ENCODE measurements at places on chromosomes 11 and 22.
A peak's percentile ranks its signal among the peaks of the same experiment; 100 is the strongest.

GRCh38 chr11:133064152-133064877, 468.0 kb downstream of the OPCML start:
- no peak for DNase-seq

- DNase-seq, result peak; percentile 14
Measured at GRCh38 chr11:131895865-131896264, 525.5 kb downstream of the NTM start.

DNA sequence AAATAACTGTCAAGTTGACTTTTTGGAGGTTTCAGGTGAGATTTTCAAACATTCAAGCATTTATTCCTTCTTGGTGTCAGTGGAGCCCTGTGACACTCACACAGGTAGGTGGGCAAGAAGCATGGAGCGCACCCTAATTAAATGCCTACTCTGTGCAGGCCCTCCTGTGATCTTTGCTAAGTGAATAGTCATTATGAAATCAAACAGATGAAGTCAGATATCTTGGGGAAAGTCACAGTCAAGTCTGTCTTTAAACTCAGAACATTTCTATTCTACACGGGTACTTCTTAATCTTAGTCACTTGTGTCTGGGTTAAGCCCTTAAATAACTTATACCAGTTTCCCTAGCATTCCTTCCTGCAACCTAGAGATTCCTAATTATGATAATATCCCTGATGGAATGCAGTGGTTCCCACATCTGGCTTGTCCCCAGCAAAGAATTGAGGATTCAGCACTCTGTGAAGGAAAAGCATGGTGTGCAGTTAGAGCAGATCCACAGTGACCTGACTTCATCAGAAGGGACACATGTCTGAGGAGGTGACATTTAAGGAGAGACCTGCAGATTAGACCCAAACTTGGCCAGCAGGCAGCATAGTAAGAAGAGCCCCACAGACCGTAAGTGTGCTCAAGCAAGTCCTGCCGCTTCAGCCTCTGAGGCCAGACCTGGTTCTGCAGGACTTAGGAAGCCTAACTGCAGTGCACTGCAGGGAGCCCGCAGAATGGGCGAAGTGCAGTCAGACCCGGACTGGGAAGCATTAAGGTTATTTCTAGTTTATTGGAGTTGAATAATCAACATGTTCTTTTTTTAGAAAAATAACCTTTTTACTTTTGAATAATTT, 85.3 kb upstream of the GAL start:
- DNase-seq, result no peak

DNA sequence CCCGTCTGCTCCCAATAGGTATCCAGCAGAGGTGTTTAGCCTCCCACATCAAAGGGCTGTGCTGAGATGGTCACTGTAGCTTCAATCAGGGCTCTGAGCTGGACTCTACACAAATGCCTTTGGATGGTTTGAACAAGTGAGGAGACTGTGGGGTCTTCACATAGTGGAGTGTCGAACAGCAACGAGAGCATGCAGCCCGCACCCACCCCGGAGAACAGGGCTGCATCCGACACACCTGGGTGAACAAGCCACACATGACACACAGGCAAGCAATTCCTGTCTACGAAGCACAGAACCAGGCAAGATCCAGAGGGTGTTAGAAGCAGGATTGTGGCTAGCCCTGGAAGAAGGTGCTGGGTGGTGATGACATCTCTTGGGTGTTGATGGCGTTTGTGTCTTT, 58.0 kb upstream of the FGF3 start:
- DNase-seq, result no peak

DNA sequence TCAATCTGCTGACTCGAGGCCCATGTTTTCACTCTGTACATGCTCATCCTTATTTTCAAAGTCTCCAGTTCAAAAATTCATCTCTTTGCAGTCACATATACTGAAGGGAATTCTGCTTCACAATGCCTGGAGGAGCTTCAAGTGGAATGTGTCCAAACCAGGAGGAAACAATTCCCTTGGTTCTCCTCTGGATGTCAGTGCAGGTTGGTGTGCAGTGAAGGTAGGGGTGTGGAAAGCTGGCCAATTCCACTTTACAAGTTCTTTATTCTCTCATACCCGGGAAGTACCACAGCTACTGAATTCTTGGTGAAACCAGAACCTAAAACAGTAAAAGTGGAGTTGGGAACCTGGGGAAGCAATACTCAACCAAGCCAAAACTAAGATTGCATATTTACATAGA, 57.3 kb downstream of the BDNF start:
- DNase-seq, result no peak

- DNase-seq, result no peak
Measured at GRCh38 chr11:120499088-120499487, 12.5 kb upstream of the GRIK4 start.

GRCh38 chr22:28759861-28760560, 12.5 kb upstream of the CCDC117 start:
- no peak for DNase-seq

- no peak for DNase-seq
Measured at GRCh38 chr22:41470886-41471285, 2.0 kb downstream of the ACO2 start.

DNA sequence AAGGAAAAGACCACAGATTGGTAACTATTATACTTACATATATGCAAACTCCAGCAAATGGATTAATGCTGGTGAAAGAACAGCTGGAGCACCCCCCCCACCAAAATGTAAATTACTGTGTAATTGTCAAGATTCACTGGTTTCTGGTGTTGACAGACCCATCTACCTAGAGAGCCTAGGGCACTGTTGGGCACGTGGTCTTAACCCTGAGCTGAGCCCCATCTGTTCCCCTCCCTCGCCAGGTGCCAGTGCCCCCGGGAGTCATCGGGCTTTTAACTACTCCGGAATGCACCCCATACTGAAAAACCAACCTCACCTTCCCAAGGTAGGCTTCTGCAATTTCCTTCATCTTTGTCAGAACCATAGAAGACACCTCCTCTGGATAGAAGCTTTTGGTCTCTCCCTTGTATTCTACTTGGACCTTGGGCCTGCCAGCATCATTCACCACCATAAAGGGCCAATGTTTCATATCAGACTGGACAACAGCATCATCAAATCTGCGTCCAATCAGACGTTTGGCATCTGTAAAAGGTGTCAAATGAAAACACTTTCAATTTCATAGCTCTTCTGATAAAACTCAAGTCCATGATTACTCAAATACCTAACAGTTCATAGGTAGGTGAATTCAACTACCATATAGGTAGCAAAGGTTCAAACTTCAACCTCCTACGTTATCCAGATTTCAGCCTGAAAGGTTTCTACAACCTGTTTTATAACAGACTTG, 1.5 kb downstream of the HSPA8 start:
- DNase-seq, result no peak

- DNase-seq, result no peak
Measured at GRCh38 chr11:41784513-41785335, 325.3 kb upstream of the LRRC4C start.

DNA sequence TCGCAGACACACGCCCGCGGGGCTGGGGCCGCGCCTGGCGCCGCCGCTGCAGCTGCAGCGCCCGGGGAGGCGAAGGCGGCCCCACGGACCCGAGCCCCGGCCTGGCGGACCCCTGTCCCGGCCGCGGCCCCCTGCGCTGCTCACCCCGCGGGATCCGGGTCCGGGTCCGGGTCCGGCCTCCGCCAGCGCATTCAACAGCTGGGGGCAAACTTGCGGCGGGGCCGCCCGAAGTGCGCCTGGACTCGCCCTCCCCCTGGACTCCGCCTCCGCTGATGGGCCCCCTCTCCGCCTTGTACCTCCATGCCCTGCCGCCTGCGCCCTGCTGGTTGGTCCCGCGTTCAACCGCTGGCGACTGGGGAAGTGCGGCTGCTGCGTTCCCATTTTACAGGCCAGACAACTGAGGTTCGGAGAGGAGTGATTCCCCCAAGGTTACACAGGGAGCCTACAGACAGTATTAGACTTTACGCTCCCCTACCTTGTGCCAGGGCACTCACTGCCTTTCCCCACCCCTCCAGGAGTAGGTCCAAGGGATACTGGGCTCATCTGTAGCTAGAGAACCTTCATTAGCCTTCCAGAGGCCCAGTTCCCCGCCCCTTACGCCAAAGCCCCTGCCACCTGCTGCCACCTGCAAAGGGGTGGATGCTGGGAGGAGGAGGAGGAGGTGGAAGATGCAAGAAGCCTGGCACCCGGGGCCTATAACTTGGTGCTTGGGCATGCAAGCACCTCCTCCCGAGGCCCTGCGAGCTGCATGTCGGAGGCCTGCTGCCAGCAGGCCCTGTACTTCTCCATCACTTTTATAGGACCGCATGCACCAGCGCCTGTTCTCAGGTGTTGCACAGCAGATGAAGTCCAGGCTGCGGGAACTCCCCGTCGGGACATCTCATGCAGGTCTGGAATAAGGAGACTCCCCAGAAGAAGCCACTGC, 694 bp upstream of the ELFN2 start:
- DNase-seq, result no peak

DNA sequence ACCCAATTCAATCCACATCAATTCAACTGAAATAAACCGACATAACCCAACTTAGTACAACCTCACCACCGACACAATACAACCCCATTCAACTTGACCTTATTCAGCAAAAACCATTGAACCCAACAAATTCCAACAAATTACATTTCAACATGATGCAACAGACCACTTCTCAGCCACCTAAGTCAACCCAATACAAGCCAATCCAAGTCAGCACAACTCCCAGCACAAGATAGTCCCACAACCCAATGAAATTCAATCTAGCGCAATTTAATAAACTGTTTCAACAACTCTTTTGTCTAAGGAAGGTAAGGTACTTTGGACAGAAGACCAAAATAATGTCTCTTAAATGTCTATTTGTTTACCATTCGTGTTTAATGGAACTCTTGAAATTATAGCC, 226.0 kb downstream of the MIAT start:
- no peak for DNase-seq

GRCh38 chr11:86889001-86889341, 66.2 kb downstream of the FZD4 start:
- no peak for DNase-seq

DNA sequence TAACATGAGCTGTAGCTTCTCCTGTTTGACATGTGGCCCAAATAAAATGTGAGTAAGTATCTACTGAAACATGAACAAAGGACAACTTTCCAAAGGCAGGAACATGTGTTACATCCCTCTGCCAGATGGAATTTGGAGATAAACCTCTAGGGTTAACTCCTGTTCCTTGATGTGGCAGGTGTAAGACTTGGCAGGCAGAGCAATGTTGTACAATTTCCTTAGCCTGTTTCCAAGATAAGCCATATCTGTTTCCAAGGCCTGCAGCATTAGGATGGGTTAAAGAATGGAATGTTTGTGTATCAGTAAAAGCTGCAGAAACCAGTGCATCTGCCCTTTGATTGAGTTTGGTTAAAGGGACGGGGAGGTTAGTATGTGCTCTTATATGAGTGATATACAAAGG, 8.8 kb upstream of the DNAJB13 start:
- no peak for DNase-seq
